Activated T-cell treated with anti-CD3 and anti-CD28 coated beads for 4 hours (primary cell): ENCODE measurements at places on chromosomes 7 and 10.

DNA sequence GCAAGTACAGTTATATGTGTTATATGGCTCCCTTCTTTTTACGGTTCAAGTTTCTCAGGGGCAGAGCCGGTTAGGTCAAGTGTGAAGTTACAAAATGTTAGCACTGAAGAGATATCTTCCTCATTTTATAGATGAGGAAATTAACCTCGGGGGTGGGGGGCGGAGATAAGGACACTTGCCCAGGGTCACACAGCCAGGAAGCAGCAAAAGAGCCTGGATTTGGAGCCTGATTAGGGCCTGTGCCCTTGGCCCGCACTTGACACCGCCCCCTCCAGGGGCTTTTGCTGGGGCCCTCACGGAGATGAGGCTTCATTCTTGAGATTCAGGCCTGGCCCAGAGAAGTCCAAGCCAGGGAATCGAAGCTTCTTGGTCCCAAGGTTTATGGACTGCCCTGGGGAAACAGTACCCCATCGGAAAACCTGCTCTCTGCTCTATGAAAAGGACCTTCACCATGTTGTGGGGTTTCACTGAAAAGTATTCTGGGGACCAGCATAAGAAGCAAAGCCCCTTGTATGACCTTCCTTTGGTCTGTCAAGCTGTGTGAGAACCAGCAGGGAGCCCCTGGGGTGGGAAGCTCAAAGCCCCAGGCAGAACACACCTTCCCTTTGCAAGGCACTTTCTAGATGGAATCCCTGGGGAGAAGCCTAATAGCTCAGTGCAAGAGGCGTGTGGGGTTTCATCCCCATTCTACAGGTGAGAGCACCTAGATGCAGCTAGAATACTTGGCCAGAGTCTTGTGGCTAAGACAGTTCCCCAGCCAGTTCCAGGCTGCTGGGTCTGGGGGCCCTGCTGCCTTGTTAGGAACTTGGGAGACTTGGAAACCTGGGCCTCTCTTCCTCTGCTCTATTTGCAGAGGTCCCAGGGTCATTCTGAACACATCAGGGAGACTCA is 21.9 kb downstream of the UNC5B start:
- no peak for DNase-seq

- no peak for DNase-seq
Observed at GRCh38 chr7:75950111-75950681, 35.2 kb downstream of the POR start.

DNA sequence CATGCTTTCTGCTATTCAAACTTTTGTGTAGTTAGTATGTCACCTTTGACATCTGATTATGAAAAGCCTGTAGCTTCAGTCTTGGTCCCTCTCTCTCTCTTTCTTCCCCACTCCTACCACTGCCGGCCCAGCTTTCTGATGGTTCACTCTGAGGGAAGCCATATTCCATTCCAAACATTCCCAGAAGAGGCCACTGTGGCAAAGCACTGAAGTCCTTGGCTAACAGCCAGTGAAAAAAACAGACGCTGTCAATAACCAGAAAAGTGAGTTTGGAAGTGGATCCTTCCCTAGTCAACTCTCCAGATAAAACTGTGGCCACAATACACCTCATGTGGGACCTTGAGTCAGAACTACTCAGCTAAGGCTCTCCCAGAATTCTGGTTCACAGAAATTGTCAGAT is 950.7 kb upstream of the PHF14 start:
- no peak for DNase-seq

- DNase-seq, result no peak
Observed at GRCh38 chr10:1754506-1755153, 17.3 kb upstream of the ADARB2 start.
